GM23248 (cell line): ENCODE measurements at places on chromosomes 2 and 18. TPM values are rescaled to one million over a fixed set of nuclear protein-coding genes. Genes with fewer than 3 reads are reported as not detected.
A peak's percentile ranks its signal among the peaks of the same experiment; 100 is the strongest.

GRCh38 chr2:128026448-128027277 lies 1.2 kb downstream of the SAP130 start:
- peak overlapping the region; percentile 88 for H3K4me3 ChIP-seq
- peak overlapping the region; percentile 20 for H3K27ac ChIP-seq
- peak; percentile 45 for DNase-seq
- H3K27me3 ChIP-seq: no peaks in the 10 kb centered on the region

- no peaks in the 10 kb centered on the region for H3K27me3 ChIP-seq
- no peak for DNase-seq
- H3K4me3 ChIP-seq: peak overlapping the region; percentile 94
- no peaks in the 10 kb centered on the region for H3K36me3 ChIP-seq
- peaks cover 18% of the 10 kb centered on the region for H3K4me1 ChIP-seq
Observed at GRCh38 chr2:134917360-134917865, 1.2 kb upstream of the CCNT2 start.

DNA sequence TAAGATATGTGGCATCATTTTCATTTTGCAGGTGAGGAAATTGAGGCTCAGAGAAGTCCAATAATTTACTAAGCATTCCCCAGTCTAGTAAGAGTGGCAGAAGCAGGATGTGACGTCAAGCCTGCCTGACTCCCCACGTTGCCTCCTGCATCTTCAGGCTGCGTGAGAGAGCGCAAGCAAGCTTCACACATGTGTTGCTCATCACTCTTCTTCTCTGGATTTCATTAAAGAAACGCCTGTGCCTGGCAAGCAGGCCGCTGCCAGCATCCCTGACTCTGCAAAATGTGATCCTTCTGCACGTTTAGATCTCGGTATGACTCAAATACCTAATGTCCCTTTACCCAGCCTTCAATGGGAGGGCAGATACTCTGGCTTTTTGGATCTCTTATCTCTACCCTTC lies 96.8 kb downstream of the PRKCE start:
- peaks cover 50% of the 10 kb centered on the region for H3K4me1 ChIP-seq
- H3K27me3 ChIP-seq: no peaks in the 10 kb centered on the region
- H3K36me3 ChIP-seq: no peaks in the 10 kb centered on the region
- peak overlapping the region; percentile 56 for H3K4me3 ChIP-seq
- DNase-seq: peak; percentile 100

The CHPF gene
- 526 and 533 TPM in 2 replicates for total RNA-seq

The KIF1A gene
- under 0.01 TPM in 1 of 2 replicates, not detected in the other for total RNA-seq

The CCDC178 gene
- not detected in 2 replicates for total RNA-seq

DNA sequence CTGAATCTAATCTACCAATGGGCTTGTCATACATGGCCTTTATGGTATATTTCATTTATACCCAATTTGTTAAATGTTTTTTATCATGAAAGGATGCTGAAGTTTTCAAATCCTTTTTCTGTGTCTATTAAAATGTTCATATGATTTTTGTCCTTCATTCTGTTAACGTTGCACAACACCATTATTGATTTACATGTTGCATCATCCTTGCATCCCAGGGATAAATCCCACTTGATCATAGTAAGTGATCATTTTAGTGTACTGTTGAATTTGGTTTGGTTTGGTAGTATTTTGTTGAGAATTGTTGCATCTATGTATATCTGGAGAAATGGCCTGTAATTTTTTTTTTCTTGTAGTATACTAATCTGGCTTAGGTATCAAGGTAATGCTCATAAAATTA lies 9.4 kb downstream of the SP100 start:
- H3K4me3 ChIP-seq: no peak overlapping the region
- no peak for DNase-seq
- H3K27me3 ChIP-seq: no peaks in the 10 kb centered on the region
- no peak overlapping the region for H3K27ac ChIP-seq
- peaks cover 9% of the 10 kb centered on the region; the same call in 1 of the 2 replicates for H3K4me1 ChIP-seq

GRCh38 chr18:410047-410455 lies 90.5 kb downstream of the COLEC12 start:
- H3K27ac ChIP-seq: no peak overlapping the region
- H3K4me3 ChIP-seq: no peak overlapping the region
- peaks cover 27% of the 10 kb centered on the region for H3K4me1 ChIP-seq
- no peak for DNase-seq

GRCh38 chr2:73825408-73825807 lies 3.4 kb upstream of the STAMBP start:
- H3K27me3 ChIP-seq: 0 out of 2 replicates have a peak, but pooled peaks cover 6% of the 10 kb centered on the region
- no peak overlapping the region for H3K4me3 ChIP-seq
- no peaks in the 10 kb centered on the region for H3K36me3 ChIP-seq
- peak; percentile 23 for DNase-seq
- peaks cover 20% of the 10 kb centered on the region for H3K4me1 ChIP-seq
- no peak overlapping the region for H3K27ac ChIP-seq

DNA sequence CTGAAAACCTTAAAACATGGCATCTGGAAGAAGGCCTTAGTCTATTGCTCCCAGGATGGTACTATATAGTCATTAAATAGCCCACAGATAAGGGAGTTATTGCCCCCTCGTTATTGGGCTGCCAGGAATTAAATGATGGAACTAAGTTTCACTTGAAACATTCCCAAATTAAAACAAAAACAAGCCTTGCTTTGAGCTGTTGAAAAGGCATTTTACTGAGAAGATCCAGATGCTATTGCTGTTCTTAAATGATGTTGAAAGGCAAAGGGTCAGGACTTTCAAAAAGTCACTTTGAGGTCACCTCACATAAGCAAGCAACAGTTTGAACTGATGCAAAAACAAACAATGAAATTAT lies 2.0 kb upstream of the AMMECR1L start:
- H3K36me3 ChIP-seq: peaks cover 12% of the 10 kb centered on the region; the same call in 1 of the 2 replicates
- no peaks in the 10 kb centered on the region for H3K27me3 ChIP-seq
- DNase-seq: no peak
- peak overlapping the region; percentile 96 for H3K27ac ChIP-seq

DNA sequence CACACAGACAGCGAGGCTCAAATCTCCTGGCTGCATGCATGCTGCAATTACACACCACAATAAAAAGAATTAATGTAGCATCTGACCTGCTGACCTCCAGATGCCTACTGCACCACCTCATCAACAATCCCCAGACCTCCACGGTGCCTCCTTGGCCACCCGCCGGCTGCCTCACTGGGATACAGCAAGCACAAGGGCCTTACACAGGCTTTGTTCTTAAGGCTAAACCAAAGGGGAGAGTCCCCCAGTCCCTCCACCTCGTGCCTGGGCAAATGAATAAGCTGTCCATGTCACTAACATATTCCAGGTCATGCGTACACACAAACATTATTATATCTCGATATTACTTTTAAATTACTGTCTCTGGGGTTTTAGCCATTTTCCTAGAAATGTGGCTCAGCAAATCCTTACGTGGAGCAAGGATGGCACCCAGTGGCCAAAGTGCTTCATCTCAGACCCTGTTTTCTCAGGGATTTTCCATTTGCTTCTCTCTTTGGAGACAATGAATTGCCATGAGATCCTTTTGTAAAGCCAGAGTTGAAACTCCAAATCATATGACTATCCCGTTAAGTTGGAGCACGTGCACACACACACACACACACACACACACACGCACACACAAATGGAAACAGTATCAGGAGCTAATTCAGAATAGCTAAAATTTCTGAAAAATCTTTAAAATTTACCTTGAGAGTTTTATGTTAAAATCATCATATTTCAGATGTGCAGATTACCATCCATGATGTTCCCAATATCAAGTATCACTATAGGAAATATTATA lies 313.8 kb downstream of the PDE11A start:
- no peak overlapping the region for H3K4me3 ChIP-seq
- no peaks in the 10 kb centered on the region for H3K27me3 ChIP-seq
- DNase-seq: peak; percentile 76
- H3K4me1 ChIP-seq: 0 out of 2 replicates have a peak, but pooled peaks cover 4% of the 10 kb centered on the region

The DNER gene
- 0.65 TPM in 1 of 2 replicates, not detected in the other for total RNA-seq

DNA sequence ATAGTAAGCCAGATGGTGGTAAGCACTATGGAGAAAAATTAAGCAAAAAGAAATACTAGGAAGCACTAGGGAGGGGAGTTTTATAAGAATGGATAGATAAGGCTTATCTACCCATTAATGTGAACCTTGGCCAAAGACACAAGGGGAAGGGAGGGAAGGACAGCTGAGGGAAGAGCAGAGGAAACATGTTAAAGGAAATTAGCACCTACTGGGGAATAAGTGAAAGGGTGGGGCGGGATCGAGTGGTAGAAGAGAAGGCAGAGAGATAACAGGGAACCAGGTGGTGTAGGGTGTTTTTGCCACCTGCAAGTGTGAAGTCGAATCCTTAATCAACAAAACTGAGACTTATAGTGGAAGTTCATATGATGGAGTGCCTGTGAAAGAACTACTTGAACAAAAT lies 1.7 kb downstream of the UNC80 start:
- DNase-seq: no peak
- no peak overlapping the region for H3K4me3 ChIP-seq
- no peak overlapping the region for H3K27ac ChIP-seq
- peaks cover 8% of the 10 kb centered on the region; the same call in 1 of the 2 replicates for H3K27me3 ChIP-seq
- H3K4me1 ChIP-seq: no peaks in the 10 kb centered on the region
- no peaks in the 10 kb centered on the region for H3K36me3 ChIP-seq

DNA sequence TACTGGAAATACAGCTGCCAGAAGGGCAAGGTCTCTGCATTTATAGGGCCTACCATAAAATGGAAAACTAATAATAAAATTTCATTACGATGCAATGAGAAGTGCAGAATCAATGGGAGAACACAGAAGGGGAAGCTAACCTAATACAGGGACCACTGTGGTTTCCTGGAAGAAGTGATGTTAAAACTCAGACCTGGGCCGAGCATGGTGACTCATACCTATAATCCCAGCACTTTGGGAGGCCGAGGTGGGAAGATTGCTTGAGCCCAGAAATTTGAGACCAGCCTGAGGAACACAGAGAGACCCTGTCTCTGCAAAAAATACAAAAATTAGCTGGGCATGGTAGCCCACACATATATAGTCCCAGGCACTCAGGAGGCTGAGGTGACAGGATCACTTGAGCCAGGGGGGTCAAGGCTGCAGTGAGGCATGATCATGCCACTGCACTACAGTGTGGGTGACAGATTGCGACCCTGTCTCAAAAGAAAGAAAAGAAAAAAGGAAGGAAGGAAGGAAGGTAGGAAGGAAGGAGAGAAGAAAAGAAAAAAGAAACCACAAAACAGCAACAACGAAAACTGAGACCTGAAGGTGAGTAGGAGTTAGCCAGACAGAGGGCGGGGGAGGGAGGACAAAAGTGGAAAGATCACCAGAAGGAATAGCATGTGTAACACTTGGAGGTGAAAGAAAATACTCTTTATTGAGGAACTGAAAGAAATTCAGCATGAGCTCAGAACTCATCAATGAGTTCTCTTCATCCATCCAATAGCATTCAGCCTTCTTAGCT lies 58.3 kb upstream of the DTNA start:
- no peak overlapping the region for H3K27ac ChIP-seq
- no peak overlapping the region for H3K4me3 ChIP-seq
- H3K27me3 ChIP-seq: no peaks in the 10 kb centered on the region
- peaks cover 21% of the 10 kb centered on the region for H3K4me1 ChIP-seq
- DNase-seq: no peak

The SIX2 gene
- total RNA-seq: 0.63 TPM in 1 of 2 replicates, not detected in the other

The DSEL gene
- total RNA-seq: 126 and 132 TPM in 2 replicates

GRCh38 chr2:26470601-26471260 lies 7.2 kb downstream of the OTOF start:
- no peaks in the 10 kb centered on the region for H3K4me1 ChIP-seq
- no peaks in the 10 kb centered on the region for H3K27me3 ChIP-seq
- no peaks in the 10 kb centered on the region for H3K36me3 ChIP-seq
- H3K4me3 ChIP-seq: no peak overlapping the region
- no peak overlapping the region for H3K27ac ChIP-seq

GRCh38 chr2:118584062-118584749 lies 263.2 kb downstream of the EN1 start:
- no peak overlapping the region for H3K4me3 ChIP-seq
- no peaks in the 10 kb centered on the region for H3K36me3 ChIP-seq
- H3K4me1 ChIP-seq: peaks cover 11% of the 10 kb centered on the region; the same call in 1 of the 2 replicates
- H3K27me3 ChIP-seq: no peaks in the 10 kb centered on the region
- no peak overlapping the region for H3K27ac ChIP-seq
- DNase-seq: no peak

DNA sequence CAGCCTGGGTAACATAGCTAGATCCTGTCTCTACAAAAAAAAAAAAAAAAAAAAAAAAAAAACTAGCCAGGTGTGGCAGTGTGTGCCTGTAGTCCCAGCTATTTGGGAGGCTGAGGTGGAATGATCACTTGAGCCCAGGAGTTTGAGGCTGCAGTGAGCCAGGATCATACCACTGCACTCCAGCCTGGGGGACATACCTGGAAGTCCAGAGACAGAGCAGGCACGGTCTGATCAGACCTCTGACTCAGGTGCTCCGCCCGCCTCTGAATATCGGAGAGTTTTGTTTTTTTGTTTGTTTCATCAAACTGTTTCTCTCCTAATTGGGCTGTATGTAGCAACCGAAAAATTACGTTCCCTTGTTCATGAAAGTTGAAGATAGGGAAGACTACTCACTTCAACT lies 49.2 kb downstream of the RASGRP3 start:
- H3K4me3 ChIP-seq: no peak overlapping the region
- no peak overlapping the region for H3K27ac ChIP-seq
- no peaks in the 10 kb centered on the region for H3K36me3 ChIP-seq
- no peaks in the 10 kb centered on the region for H3K27me3 ChIP-seq

GRCh38 chr2:125398738-125399524 lies 1257.0 kb upstream of the GYPC start:
- no peak overlapping the region for H3K4me3 ChIP-seq
- H3K4me1 ChIP-seq: no peaks in the 10 kb centered on the region
- no peaks in the 10 kb centered on the region for H3K27me3 ChIP-seq
- no peak for DNase-seq
- H3K27ac ChIP-seq: no peak overlapping the region
- no peaks in the 10 kb centered on the region for H3K36me3 ChIP-seq

The RAD51AP2 gene
- total RNA-seq: not detected in 2 replicates
